ENCODE measurements at places on chromosomes 1 and 21. TPM values are rescaled to one million over a fixed set of nuclear protein-coding genes. Genes with fewer than 3 reads are reported as not detected.

The LMX1A gene
- total RNA-seq = not detected

DNA sequence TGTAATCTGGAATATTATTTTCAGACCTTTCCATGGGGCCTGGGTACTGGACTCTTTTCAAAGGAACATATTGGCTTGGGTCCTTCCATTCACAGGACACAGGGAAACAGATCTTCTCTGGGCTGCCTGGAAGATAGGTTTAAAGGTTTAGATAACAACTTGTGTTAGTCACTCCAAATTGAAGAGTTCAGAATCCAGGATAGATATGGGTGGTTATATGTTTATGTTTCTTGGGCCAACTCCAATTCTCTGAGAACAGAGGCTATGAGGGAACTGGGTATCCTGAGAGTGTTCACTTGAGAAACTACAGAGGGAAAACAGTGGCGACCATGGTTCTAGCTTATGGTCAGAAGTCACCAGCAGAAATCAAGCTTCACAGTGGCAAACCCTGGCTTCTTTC is 8.7 kb upstream of the PIGM start:
- no peaks in the 10 kb centered on the region for H3K4me1 ChIP-seq
- DNase-seq = no peak
- no peaks in the 10 kb centered on the region for H3K36me3 ChIP-seq
- H3K4me3 ChIP-seq = no peak overlapping the region

- DNase-seq = no peak
- H3K4me1 ChIP-seq = no peaks in the 10 kb centered on the region
- H3K36me3 ChIP-seq = no peaks in the 10 kb centered on the region
- no peak overlapping the region for H3K27ac ChIP-seq
Observed at GRCh38 chr1:154944401-154945159, 8.1 kb upstream of the PMVK start.

- H3K27ac ChIP-seq = no peak overlapping the region
- no peak overlapping the region for H3K4me3 ChIP-seq
- no peak for DNase-seq
- H3K36me3 ChIP-seq = no peaks in the 10 kb centered on the region
Observed at GRCh38 chr1:6904476-6905170, 119.4 kb downstream of the CAMTA1 start.

DNA sequence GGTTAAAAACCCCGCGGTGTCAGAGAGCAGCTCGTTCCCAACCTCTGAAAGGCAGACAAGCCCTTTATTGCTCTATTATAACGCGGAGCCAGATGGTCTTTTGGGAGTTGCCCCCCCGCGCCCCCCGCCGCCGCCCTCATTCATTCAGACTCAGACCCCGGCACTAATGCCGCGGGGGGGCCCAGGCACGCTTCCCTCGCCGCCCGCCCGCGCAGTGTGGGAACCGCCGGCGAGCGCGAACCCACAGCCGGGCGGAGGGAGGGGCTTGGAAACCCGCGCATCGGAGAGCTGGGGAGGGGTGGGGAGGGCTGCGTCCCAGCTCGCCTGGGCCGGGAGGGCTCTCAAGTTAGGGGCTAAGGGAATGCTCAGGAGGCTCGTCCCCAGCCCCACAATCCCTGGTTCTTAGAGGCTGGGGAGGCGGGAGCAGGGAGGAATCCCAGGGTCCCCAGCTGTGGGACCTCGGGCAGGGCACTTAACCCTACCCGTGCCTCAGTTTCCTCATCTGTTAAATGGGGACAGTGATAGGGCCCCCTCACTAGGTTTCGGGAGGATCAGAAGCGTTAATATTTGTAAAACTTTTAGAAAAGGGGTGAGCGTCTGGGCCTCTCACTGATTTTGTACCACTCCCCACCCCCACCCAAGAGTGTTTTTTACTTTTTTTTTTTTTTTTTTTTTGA is 10.9 kb upstream of the HES5 start:
- no peak overlapping the region for H3K4me3 ChIP-seq
- no peak for DNase-seq
- H3K27ac ChIP-seq = no peak overlapping the region
- H3K27me3 ChIP-seq = no peaks in the 10 kb centered on the region

The LINGO4 gene
- total RNA-seq = not detected

- DNase-seq = no peak
- no peak overlapping the region for H3K4me3 ChIP-seq
- H3K27me3 ChIP-seq = no peaks in the 10 kb centered on the region
- H3K27ac ChIP-seq = no peak overlapping the region
- no peaks in the 10 kb centered on the region for H3K4me1 ChIP-seq
Observed at GRCh38 chr21:38439957-38440356, 58.3 kb downstream of the ERG start.

GRCh38 chr1:32063261-32063681 is 9.5 kb upstream of the TMEM39B start:
- H3K36me3 ChIP-seq = peaks cover 7% of the 10 kb centered on the region
- H3K27me3 ChIP-seq = no peaks in the 10 kb centered on the region
- H3K4me1 ChIP-seq = peaks cover 17% of the 10 kb centered on the region
- peak overlapping the region; percentile 70 for H3K27ac ChIP-seq

- no peak overlapping the region for H3K4me3 ChIP-seq
- DNase-seq = peak; percentile 74
- no peak overlapping the region for H3K27ac ChIP-seq
- no peaks in the 10 kb centered on the region for H3K27me3 ChIP-seq
Observed at GRCh38 chr1:235617808-235618207, 31.8 kb downstream of the GNG4 start.

- H3K27me3 ChIP-seq = no peaks in the 10 kb centered on the region
- H3K36me3 ChIP-seq = no peaks in the 10 kb centered on the region
- H3K4me3 ChIP-seq = no peak overlapping the region
Observed at GRCh38 chr1:235942979-235943575, 76.4 kb upstream of the LYST start.

- no peaks in the 10 kb centered on the region for H3K27me3 ChIP-seq
- H3K4me1 ChIP-seq = no peaks in the 10 kb centered on the region
- H3K27ac ChIP-seq = no peak overlapping the region
- H3K36me3 ChIP-seq = no peaks in the 10 kb centered on the region
- no peak for DNase-seq
Observed at GRCh38 chr1:75964760-75965408, 32.7 kb upstream of the ASB17 start.

The OR2T35 gene
- not detected for total RNA-seq

GRCh38 chr1:108124622-108125311 is 75.4 kb downstream of the SLC25A24 start:
- H3K27ac ChIP-seq = no peak overlapping the region
- no peak for DNase-seq
- no peaks in the 10 kb centered on the region for H3K36me3 ChIP-seq
- H3K27me3 ChIP-seq = no peaks in the 10 kb centered on the region
- no peaks in the 10 kb centered on the region for H3K4me1 ChIP-seq

GRCh38 chr1:59051007-59051406 is 245.9 kb upstream of the FGGY start:
- no peaks in the 10 kb centered on the region for H3K36me3 ChIP-seq
- no peak overlapping the region for H3K4me3 ChIP-seq
- no peak for DNase-seq
- no peaks in the 10 kb centered on the region for H3K27me3 ChIP-seq

All from fibroblast of lung (primary cell).